Stimulated activated CD4-positive, alpha-beta T cell treated with anti-CD3 and anti-CD28 coated beads, TNF-alpha, amount 100 ng/mL, for 1 hour (primary cell): ENCODE measurements at places on chromosomes 11 and 22.

- DNase-seq: no peak
Measured at GRCh38 chr11:111812211-111812610, 46.0 kb upstream of the PPP2R1B start.

GRCh38 chr22:35782504-35782903, 64.8 kb downstream of the APOL5 start:
- DNase-seq: no peak

DNA sequence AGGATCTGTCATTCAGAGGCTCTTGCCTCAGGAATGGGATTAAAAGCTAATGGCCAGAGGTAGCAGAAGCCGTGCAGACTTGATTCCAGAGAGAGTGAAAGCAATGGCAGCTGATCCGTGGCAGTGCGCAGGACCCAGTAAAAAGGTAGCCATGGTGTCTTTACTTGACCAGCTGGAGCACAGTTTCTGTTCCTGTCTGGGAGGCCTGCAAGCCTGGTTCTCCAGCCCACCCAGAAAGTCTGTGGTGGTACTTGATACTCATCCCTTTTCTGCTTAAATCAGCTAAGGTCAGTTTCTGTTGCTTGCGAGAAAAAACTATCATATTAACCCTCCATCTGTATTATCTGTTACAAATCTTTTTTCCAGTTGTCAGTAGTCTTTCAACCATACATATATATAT, 86.7 kb downstream of the RPS6KA4 start:
- DNase-seq: no peak

GRCh38 chr11:113023228-113023627, 62.0 kb downstream of the NCAM1 start:
- no peak for DNase-seq

DNA sequence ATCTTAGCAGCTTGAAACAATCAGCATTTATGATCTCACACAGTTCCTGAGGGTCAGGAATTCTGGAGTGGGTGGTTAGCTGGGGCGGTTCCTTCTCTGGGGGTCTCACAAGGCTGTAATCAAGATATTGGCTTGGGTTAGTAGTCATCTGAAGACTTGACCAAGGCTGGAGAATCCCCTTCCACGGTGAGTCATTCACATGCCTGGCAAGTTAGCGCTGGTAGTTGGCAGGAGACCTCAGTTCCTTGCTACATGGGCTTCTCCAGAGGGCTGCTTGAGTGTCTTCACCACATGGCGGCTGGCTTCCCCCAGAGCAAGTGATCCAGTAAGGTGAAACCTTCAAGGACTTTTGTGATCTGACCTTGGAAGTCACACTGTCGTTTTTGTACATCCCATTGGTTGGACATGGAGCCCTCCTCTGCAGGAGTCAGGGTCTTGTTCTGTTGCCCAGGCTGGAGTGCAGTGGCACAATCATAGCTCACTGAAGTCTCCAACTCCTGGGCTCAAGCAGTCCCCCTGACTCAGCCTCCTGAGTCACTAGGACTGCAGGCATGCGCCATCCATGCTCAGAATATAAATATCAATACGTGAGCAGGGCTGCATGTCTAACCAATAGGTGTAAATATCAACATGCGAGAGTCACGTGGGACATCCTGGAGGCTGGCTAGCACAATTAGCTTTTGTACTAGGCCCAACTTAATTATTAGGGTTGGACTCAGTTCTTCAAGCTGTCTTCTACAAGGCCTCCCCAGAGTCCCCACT, 7.2 kb upstream of the NIPSNAP1 start:
- no peak for DNase-seq

DNA sequence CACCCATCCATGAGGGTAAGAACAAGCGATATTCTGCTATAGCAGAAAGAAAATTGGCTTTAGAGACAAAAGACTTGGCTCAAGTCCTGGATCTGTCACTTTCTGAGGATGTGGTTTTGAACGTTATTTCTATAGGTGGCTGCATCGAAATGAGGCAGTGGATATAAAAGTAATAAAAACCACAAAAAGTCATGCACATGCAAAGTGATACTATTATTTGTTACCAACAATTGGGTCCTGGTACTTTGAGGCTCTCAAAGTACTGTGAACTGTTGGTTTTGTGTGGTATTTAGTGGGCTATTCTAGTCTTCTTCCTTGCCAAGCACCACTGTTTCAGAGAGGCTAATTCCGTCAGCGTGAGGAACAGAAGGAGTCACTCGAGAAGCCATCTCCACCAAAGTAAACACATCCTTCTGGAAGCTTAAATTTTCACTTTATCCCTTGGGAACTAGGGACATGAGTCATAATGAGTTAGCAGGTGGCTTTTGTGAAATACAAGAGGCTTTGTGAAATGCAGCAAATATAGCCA, 13.1 kb downstream of the UBASH3B start:
- no peak for DNase-seq

GRCh38 chr11:12140186-12140793, 29.9 kb downstream of the MICAL2 start:
- DNase-seq: no peak

GRCh38 chr11:88886796-88887195, 179.0 kb downstream of the GRM5 start:
- no peak for DNase-seq

- no peak for DNase-seq
Measured at GRCh38 chr11:76410851-76411357, 29.8 kb downstream of the GVQW3 start.

DNA sequence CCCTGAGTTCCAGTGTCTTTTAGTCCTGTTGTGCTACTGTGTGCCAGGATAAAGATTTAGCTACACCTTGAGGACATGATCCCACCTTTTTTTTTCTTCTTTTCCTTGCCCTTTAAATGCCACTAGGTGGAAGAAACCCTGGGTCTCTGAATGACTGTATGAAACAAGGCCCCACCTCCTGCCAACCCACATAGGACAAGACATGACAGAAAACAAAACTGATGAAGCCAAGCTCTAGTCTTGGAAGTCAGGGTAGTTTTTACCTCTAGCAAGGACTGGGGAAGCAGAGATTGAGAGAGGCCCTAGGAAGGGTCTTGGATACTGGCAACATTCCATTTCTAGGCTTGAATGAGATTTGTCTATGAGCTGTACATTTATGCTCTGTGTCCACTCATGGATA, 410.7 kb downstream of the MIAT start:
- DNase-seq: no peak

DNA sequence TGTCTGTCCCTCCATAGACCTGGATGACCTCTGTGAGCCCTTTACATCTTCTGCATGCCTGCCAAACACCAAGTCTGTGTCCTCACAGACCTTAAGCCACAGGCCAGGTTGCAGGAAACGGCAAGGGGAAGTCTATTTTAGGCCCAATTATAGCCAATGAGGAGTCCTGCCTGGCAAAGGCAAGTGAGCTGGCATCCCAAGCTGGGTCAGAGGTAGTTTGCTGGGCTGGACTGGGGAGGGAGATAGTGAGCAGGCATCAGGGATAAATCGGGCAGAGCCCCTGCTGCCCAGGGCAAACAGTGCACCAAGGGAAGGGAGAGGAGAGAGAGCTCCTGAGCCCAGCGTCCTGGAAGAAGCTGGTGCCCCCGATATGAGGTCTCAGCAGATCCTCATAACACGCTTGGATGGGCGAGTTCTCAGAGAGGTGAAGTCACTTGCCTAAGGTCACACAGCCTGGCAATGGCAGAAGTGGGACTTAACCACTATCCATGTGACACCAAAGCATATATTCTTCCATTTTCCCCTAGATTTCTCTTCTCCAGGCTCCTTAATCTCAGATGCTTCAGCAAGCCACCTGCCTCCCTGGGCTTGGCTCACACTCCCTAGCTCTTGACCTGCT, 3.7 kb upstream of the RELT start:
- DNase-seq: no peak

DNA sequence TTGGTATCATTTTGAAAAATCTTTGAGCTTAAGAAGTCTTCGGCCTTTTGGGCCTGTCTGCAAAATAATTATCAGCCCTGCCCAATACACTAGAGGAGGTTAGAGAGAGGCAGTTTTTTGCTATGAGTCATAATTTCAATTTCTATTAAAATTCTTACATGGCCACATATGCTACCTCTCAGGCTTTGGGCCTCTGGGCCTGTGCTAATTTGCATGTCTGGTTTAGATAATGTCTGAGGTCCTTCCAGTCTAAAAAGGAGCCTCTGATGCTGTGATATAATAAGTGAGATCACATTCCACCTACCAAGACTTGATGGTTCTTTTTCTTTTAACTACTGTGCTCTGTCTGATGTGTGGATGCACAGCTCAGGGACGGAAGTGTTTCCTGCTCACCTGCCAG, 70.8 kb downstream of the KCNJ1 start:
- DNase-seq: no peak

GRCh38 chr22:44291265-44291664, 21.5 kb downstream of the SHISAL1 start:
- no peak for DNase-seq

DNA sequence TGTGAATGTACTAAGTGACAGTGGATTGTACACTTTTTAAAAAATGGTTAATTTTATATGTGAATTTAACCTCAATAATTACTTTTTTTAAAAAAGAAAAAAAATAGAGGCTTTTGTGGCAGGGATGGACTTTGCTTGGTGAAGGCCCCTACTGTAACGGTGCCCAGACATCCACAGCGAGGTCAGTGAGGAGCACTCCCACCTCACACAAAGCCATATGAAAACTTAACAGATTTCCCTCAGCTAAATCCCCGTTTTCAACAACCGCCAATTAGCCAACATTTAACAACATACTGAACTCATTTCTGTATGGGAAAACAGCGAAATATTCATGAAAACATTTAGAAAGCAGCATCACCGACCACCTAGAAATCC, 642 bp upstream of the C11orf58 start:
- DNase-seq: no peak

GRCh38 chr11:86571273-86571948, 101.0 kb downstream of the ME3 start:
- no peak for DNase-seq

DNA sequence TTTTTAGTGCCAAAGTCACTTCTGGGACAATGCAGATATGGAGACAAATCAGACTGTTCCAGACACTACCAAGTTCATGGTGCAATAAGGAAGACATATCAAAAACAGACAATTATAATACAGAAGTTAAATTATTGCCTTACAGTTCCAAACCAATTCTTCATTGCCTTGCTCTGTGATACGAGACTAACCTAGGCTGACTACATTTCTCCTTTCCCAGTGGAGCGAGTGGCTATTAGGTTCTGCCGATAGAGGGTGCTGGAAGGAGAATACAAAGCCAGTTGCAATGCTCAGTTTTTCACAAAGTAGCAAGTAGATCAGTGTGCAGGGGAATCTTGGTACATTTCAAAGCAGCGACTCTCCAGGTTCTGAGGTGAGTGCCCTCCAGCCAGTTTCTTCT, 67.8 kb downstream of the FAM168A start:
- no peak for DNase-seq

DNA sequence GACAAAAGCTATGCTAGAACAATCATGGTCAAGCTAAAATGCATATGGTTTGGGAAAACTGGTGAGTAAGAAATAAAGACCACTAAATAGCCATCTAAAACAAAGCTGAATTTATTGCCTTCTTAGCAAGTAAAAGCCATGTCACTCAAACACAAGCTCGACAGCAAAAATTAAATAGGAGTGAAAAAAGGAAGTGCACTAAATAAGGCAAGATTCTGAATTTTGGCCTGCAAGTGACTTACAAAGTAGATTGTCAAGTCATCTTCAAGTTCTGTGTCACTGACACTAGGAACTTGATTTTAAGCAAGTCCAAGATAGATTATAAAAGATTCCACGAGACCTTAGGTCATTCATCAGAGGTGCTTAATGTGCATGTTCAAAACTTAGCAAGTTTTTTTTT, 27.4 kb downstream of the TUG1 start:
- no peak for DNase-seq

- no peak for DNase-seq
Measured at GRCh38 chr22:48669986-48670716, 1157.5 kb downstream of the BRD1 start.

- DNase-seq: no peak
Measured at GRCh38 chr11:107439586-107440167, 17.9 kb downstream of the CWF19L2 start.

DNA sequence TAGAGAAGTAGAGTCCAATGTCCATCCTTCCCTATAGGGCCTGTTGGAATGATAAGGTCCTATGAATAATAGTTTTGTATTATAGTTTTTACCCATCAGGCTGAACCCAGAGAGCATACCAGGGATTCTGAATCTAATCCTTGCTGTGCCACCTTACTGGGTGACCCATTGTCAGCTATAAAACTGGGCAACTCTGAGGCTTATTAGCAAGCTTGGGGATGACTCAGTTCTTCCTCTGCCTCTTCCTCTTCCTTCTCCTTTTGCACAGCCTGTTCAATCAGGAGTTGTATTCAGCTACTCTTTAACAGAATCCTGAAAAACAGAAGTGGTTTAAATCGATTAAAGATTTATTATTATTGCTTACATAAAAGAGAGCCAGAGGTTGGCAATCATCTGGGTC, 8.9 kb downstream of the HEPHL1 start:
- no peak for DNase-seq

DNA sequence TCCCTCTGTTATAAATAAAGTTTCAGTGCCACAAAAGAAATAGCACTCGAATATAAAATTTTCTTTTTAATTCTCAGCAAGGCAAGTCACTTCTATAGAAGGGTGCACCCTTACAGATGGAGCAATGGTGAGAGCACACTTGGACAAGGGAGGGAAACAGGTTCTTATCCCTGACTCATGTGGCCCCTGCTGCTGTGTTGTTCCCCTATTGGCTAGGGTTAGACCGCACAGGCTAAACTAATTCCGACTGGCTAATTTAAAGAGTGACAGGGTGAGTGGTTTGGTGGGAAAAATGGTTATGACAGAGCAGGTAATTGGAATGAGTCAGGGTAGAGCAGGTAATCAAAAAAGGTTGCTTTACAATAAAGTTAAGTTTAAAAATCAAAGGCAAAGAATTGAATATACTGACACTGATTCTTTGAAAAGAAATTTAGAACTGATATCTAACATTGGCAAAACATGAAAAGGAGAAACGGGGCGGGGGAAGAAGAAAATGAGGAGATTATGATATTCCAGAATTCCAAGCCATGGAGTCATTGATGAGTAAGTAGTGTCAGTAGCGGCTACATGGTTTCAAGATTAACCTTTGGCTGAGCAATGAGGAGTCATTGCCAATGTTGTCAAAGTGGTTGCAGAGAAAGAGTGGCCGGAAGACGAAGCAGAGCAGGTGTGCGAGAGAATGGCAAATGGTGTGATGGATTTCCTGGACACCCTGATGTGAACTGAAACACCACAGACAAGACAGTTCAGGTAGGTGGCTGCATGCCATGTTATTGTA, 48.4 kb upstream of the MRGPRX1 start:
- no peak for DNase-seq
